WTC11 (cell line): ENCODE measurements at places on chromosomes 13 and 19. TPM values are rescaled to one million over a fixed set of nuclear protein-coding genes. Genes with fewer than 3 reads are reported as not detected.

CELF5 gene
- total RNA-seq, result 7.7 to 10.6 TPM (median 9.0 TPM) in 3 replicates

C19orf25 gene
- 56.5 to 65.7 TPM (median 60.4 TPM) in 3 replicates for total RNA-seq

IQCN gene
- total RNA-seq, result 0.46 to 1.0 TPM (median 0.61 TPM) in 3 replicates

KLK5 gene
- total RNA-seq, result 0.66 to 1.0 TPM (median 0.69 TPM) in 3 replicates

DNA sequence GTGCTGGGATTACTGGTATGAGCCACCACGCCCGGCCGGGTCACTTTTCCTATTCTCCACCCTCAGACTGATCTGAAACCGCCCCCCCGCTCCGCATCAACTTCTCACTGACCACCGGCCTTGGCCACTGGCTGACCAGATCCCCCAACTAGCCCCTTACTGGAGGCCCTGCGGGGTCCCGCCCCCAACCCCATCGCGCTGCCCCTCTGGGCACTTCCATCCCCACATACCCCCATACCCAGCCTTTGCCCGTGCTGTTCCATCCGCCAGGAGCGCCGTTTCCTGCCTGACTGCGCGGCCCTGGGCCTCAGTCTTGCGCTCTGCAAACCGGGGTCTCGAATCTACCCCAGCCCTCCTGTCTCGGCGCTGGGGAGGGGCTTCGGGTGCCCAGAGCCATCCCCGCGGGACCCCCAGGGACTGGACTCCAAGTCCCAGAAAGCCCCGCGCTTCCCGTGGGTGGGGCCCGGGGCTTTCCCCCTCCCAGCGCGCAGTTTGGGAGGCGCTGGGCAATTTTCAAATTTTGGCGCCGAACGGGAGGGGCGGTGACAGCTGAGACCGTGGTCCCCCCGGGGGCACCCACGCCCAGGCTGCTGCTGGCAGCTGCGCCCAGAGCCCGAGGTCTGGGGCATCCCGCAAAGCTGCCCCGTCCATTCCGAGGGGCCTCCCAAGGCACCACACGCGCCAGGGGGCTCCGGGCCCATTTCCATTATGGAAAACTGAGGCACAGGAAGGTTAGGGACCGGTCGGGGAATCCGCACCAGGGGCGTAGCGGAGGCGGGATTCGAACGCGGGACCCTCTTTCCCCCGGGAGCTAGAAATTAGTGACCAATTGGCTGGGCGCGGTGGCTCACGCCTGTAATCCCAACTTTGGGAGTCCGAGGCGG is 5.2 kb upstream of the LMNB2 start:
- no peaks in the 10 kb centered on the region for H3K36me3 ChIP-seq
- H3K27ac ChIP-seq, result no peak overlapping the region
- peak; percentile 78 for DNase-seq
- peaks cover 9% of the 10 kb centered on the region; the same call in 1 of the 2 replicates for H3K4me1 ChIP-seq

GRCh38 chr19:31283701-31284100 is 65.5 kb downstream of the TSHZ3 start:
- no peak for DNase-seq
- H3K27ac ChIP-seq, result no peak overlapping the region
- peaks cover 17% of the 10 kb centered on the region for H3K36me3 ChIP-seq
- H3K4me1 ChIP-seq, result peaks cover 55% of the 10 kb centered on the region

DNA sequence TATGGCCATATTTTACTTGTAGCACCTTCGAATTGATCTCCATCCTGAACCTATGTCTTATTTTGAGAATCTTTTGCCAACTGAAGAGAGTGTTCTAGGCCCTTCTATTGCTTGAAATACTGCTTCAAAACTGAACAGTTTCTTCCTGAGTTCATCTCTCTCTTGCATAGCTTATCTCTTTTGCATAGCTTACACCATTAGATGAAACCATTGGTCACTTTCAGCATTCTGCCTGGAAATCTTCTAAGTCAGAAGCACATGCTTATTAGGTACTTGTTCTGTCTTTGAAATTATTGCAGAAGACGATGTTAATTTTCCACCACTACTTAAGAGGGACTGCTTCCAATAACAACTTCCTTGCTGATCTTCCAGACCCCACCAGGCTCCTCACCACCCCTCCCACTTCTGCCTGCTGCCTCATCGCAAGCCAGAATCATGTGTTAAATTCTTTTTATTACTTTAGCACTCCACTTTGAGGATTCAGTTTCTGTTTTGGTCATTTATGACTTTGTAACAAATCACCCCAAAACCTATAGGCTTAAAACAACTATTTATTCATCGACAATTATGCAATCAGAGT is 122.4 kb upstream of the MAB21L1 start:
- no peaks in the 10 kb centered on the region for H3K27me3 ChIP-seq
- H3K27ac ChIP-seq, result peak overlapping the region; percentile 12; the same call in 1 of the 2 replicates
- H3K4me1 ChIP-seq, result peaks cover 16% of the 10 kb centered on the region
- no peaks in the 10 kb centered on the region for H3K36me3 ChIP-seq

- H3K4me1 ChIP-seq, result no peaks in the 10 kb centered on the region
- H3K36me3 ChIP-seq, result peaks cover 6% of the 10 kb centered on the region; the same call in 1 of the 2 replicates
- DNase-seq, result no peak
- peaks cover 82% of the 10 kb centered on the region for H3K27me3 ChIP-seq
Observed at GRCh38 chr19:4510435-4511255, 7.6 kb downstream of the PLIN4 start.

GRCh38 chr19:33261511-33262189 is 36.0 kb upstream of the SLC7A10 start:
- no peak for DNase-seq
- H3K4me3 ChIP-seq, result no peak overlapping the region
- peaks cover 6% of the 10 kb centered on the region; the same call in 1 of the 2 replicates for H3K27me3 ChIP-seq
- H3K36me3 ChIP-seq, result peaks cover 3% of the 10 kb centered on the region; the same call in 1 of the 2 replicates
- H3K27ac ChIP-seq, result no peak overlapping the region

- H3K4me1 ChIP-seq, result peaks cover 38% of the 10 kb centered on the region
- peaks cover 5% of the 10 kb centered on the region for H3K27me3 ChIP-seq
- peaks cover 7% of the 10 kb centered on the region for H3K36me3 ChIP-seq
- DNase-seq, result no peak
- no peak overlapping the region for H3K27ac ChIP-seq
Observed at GRCh38 chr13:94658926-94659597, 53.3 kb downstream of the SOX21 start.

DNA sequence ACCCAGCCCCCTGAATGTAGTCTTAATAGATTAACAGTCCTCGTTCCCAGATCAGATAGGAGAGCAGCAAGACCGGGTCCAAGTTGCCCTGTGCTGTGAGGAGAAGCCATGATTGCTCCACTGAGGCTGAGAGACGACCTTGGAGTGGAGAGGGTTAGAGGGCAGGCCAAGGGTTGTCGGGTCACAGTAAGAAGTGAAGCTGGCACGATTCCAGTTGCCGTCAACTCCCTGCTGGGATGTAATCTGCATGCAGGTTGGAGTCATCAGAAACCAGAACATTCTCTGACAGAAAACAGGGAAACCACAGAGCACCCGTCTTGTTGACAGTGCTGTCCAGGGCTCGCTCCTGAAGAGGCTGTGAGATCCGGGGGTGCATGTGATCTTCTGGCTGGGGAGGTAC is 19.0 kb upstream of the ATP11A start:
- H3K4me3 ChIP-seq, result no peak overlapping the region
- peaks cover 19% of the 10 kb centered on the region for H3K27me3 ChIP-seq
- H3K36me3 ChIP-seq, result no peaks in the 10 kb centered on the region
- H3K27ac ChIP-seq, result no peak overlapping the region; the same call in 1 of the 2 replicates

GRCh38 chr13:106529415-106530170 is 5.9 kb downstream of the EFNB2 start:
- H3K27me3 ChIP-seq, result peaks cover 8% of the 10 kb centered on the region
- H3K27ac ChIP-seq, result peak overlapping the region; percentile 82
- H3K4me1 ChIP-seq, result peaks cover 78% of the 10 kb centered on the region
- no peaks in the 10 kb centered on the region for H3K36me3 ChIP-seq
- peak overlapping the region; percentile 48 for H3K4me3 ChIP-seq
- no peak for DNase-seq

DNA sequence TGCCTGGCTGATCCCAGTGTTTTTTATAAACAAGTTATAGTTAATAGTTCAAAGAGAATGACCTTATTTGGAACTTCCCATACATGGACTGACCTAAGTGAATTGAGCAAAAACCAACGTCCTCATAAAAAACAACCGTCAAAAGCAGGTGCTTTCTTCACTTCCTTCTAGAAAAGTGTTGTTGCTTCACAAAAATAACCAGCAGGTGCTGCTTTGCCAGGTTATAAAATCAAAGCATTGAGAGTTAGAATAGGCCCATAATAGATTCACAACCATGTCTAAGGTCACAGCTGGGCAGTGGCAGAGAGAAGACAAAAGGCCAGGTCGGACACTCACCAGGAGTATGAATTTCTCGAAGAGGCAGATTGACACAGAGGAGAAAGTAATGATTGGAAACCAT is 9.5 kb downstream of the RUBCNL start:
- no peaks in the 10 kb centered on the region for H3K36me3 ChIP-seq
- no peaks in the 10 kb centered on the region for H3K4me1 ChIP-seq
- H3K27me3 ChIP-seq, result no peaks in the 10 kb centered on the region
- DNase-seq, result no peak
- H3K27ac ChIP-seq, result no peak overlapping the region
- no peak overlapping the region for H3K4me3 ChIP-seq

- no peaks in the 10 kb centered on the region for H3K27me3 ChIP-seq
- peaks cover 13% of the 10 kb centered on the region for H3K4me1 ChIP-seq
- no peaks in the 10 kb centered on the region for H3K36me3 ChIP-seq
- H3K4me3 ChIP-seq, result peak within 1 kb of the TSS; percentile 61
Observed at GRCh38 chr13:49627831-49628652, at the start of gene ARL11. Gene ARL11 (plus strand): TSS chr13:49628507. CDS start chr13:49630448, 1,941 bp downstream.

DNA sequence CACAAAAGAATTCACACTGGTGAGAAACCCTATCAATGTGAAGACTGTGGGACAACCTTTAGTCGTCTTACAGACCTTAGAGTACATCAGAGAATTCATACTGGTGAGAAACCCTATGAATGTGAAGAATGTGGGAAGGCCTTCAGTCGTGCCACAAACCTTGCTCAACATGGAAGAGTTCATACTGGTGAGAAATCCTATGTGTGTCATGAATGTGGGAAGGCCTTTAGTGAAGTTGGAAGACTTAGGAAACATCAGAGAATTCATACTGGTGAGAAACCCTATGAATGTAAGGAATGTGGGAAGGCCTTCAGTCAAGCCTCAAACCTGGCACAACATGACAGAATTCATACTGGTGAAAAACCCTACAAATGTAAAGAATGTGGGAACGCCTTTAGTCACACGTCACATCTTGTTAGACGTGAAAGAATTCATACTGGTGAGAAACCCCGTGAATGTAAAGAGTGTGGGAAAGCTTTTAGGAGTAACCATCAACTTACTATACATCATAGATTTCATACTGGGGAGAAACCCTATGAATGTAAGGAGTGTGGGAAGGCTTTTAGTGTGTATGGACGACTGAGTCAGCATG is 24.0 kb upstream of the ZNF573 start:
- no peak overlapping the region for H3K4me3 ChIP-seq
- peaks cover 63% of the 10 kb centered on the region for H3K36me3 ChIP-seq
- no peak overlapping the region for H3K27ac ChIP-seq
- H3K4me1 ChIP-seq, result no peaks in the 10 kb centered on the region
- DNase-seq, result no peak

- no peak for DNase-seq
- H3K27ac ChIP-seq, result no peak overlapping the region
- H3K36me3 ChIP-seq, result no peaks in the 10 kb centered on the region
- H3K4me3 ChIP-seq, result no peak overlapping the region
Observed at GRCh38 chr13:80530902-80531301, 190.0 kb upstream of the SPRY2 start.

DNA sequence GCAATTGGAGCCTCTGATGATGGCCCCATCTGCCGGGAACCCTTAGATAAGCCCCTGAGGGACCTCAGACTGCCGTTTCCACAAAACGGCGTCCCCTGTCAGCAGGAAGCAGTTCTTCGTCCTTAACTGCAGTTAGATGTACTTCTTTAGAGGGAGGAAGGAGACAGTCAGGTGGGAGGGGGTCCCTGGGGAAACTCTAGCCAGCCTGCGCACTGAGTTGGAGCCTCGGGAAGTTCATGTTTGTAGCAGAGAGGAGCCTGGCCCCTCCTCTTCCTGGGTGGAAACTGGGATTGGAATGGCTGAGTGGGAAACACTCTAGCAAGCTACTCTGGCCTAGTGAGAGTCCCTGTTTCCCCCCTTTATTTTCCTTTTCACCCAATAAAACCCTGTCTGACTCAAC is 612.4 kb downstream of the PCDH9 start:
- no peaks in the 10 kb centered on the region; the same call in 1 of the 2 replicates for H3K27me3 ChIP-seq
- peaks cover 9% of the 10 kb centered on the region for H3K4me1 ChIP-seq
- H3K36me3 ChIP-seq, result peaks cover 12% of the 10 kb centered on the region
- no peak overlapping the region for H3K4me3 ChIP-seq

- peaks cover 88% of the 10 kb centered on the region for H3K27me3 ChIP-seq
- H3K27ac ChIP-seq, result no peak overlapping the region
- DNase-seq, result no peak
- H3K4me1 ChIP-seq, result peaks cover 27% of the 10 kb centered on the region
- peak overlapping the region; percentile 49 for H3K4me3 ChIP-seq
Observed at GRCh38 chr19:55355213-55355821, 798 bp upstream of the COX6B2 start.
